ENCODE measurements at places on chromosomes 16 and 17.

DNA sequence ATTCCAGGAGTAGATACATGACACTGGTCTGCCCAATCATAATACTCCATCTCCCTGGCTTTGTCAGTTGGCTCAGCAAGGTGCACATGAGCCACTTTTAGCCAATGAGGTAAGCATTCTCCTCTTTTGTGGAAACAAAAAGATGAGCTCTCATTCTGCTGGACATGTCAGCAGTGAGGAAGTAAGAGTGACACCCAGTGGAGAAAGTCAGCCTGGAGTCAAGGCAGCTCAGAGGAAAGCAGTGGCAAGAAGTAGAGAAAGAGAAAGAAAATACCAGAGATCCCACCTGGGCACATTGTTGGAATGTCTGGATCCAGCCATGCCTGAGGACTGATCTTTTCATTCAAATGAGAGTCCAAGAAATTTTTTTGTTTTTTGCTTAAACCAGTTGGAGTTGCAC, 496.9 kb upstream of the C16orf82 start:
- no peak for DNase-seq

GRCh38 chr16:69787883-69788282, 25.8 kb downstream of the WWP2 start:
- no peak for DNase-seq

DNA sequence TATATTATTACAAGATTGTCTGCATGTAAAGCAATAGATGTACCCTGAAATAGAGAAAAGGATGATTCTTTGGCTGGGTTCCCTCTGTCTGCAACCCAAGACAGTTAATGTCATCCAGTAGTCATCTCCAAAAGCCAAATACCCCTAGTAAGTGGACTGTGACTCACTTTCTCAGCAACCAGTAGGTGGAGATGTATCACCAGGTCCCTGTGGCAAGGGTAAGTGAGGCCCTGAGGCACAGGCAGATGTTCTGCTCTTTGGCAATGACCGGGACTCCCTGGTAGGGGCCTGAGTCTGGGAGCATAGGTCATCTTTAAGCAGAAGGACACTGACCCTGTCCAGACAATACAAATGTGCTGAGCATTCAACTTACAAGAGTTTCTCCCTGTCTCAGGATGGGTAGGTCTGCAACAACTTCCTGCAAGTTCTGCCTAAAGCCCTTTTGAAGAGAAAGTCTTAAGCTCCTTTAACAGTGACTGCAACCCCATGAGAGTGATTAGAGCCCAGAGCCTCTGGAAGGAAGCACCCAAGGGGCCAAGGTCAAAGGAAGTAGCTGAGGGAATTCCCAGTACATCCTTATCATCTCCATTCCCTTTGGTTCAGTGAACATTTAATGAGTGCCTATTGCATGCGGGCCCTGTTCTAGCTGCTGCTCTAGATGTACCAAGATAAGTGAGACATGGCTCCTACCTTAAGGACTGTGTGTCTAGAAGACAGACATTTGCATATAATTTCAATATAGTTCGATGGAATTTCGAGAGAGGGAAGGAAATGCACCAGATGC, 31.9 kb downstream of the PMP22 start:
- DNase-seq: peak; percentile 39

GRCh38 chr17:68847711-68848110, 107.5 kb downstream of the ABCA8 start:
- no peak for DNase-seq

GRCh38 chr17:14209215-14209614, 27.4 kb downstream of the CDRT15 start:
- DNase-seq: no peak

GRCh38 chr17:83121921-83122820, 42.8 kb downstream of the METRNL start:
- no peak for DNase-seq

- no peak for DNase-seq
Observed at GRCh38 chr17:35612924-35613521, 25.9 kb downstream of the AP2B1 start.

DNA sequence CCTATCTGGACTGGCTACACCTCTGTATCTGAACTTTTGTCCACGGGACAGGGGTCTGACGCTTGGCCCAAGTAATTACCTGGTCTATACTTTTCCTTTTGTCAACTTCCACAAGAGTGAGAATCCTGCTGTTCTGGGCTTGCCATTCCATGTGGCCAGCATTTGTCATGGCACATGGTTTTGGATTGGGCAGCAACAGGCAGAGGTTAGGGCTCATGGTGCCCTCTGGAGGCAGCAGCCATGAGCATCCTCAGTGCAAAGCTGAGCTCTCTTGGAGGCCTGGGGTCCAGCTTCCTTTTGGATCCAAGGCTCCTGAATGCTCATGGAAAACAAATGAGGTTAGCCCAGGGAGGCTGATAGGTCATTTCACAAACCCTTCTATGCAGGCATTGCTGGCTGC, 7.5 kb upstream of the EDC4 start:
- no peak for DNase-seq

DNA sequence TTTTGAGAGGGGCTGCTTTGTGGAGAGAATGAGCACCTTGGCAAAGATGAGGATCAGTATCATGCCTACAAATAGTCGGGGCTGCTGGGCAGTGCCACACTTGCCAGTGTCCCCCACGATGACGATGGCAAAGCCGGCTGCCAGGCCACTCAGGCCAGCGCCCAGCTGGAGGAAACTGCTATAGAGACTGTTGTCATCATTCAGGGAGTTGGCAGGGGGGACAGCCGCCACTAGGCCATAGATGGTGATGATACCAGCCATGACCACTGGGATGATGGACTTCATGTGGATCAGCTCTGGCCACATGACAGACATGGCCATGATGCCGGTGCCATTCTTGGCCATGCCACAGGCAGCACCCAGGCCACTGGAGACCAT, 23.8 kb downstream of the MINK1 start:
- no peak for DNase-seq

GRCh38 chr17:12545877-12546513, 119.7 kb upstream of the MYOCD start:
- DNase-seq: no peak

GRCh38 chr16:69563605-69564580, 1.9 kb upstream of the NFAT5 start:
- DNase-seq: no peak

- peak; percentile 23 for DNase-seq
Observed at GRCh38 chr17:65730711-65731169, 169.3 kb upstream of the AXIN2 start.

GRCh38 chr17:29505836-29506235, 61.0 kb downstream of the ABHD15 start:
- no peak for DNase-seq

GRCh38 chr17:7572588-7573323, 6.7 kb upstream of the CD68 start:
- DNase-seq: peak; percentile 94
